ENCODE measurements at places on chromosomes 3 and 15.

- DNase-seq: no peak
Measured at GRCh38 chr3:22351806-22352205, 600.8 kb upstream of the ZNF385D start.

- DNase-seq: no peak
Measured at GRCh38 chr3:31404871-31405270, 127.9 kb upstream of the STT3B start.

- DNase-seq: peak; percentile 42
Measured at GRCh38 chr3:43855674-43856299, 165.0 kb downstream of the ABHD5 start.

DNA sequence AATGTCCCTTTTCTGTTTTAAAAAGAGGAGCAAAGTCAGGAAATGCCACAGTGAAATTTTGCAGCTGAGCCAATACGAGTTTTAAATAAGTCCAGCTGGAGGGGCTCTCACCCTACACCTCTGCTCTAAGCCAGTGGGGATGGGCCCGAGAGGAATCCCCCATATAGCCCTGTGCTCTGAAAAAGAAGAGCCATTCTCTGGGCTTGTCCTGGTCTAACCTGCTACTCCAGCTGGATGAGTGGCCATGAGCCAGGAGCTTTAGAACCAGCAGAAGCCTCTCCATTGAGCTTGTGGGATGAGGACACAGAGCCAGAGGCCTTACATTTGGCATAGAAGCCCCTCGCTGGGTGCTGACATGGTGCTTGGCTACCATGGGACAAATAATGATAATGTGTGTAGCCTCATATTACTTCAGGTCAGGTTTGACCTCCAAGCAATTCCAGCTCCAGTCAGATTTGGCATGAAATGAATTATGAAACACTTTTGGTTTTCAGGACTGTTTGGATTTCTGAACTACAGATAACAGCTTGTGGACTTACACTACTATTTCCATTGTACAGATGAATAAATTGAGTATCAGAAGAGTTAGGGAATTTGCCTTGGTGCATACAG, 172.4 kb downstream of the CHST2 start:
- peak; percentile 22 for DNase-seq

GRCh38 chr15:77525400-77525811, 104.7 kb downstream of the HMG20A start:
- no peak for DNase-seq

DNA sequence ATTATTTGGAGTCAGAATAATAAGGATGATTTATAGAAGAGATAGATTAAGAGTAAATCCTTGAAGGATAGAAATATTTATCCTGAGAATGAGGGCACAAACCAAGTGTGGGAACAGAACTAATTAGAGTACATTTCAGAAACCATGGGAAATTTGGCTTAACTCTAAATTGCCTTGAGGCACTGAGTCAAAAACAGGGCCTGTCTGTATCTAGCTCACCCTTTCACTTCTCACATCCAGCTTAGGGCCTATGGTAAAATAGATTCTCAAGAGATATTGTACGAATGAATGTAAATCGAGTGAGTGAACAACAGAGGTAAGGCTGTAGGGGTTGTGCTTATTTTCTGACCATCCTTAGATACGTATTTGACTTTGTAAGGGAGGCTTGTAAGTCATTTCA, 586.1 kb upstream of the DPPA4 start:
- DNase-seq: no peak

DNA sequence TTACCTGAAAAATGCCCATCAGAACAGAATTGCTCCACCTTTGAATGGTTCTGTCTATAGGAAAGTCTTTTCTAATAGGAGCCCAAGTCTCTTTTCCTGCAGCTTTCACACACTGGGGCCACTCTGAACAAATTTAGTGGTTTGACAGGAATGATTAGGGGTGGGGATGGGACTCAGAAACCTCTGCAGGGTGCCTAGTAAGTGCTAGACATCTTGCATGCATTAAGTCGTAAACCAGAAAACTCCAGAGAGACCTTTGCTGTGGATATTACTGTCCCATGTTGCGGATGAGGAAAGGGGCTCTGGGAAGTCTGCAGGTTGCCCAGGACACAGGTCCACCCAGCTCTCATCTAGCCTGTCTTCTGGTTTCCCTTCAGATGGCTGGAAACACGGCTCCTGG, 189.7 kb downstream of the OPA1 start:
- no peak for DNase-seq

DNA sequence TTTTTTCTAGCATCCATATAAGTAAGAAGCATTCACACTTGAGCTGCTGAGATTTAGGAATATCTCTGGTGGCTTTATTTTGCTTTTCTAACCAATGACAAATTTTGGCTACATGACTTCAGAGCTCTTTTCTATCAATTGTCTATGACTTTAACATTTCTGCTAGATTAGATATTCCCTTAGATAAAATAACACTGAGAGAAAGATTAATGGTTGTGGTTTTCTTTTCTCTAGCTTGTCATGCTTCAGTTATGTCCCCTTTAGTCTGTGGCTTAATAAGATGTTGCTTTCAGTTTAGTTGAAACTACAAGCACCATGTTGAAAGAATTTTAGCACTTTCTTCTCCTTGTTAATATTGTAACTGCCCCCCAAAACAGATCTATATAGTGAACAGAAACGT, 665.6 kb upstream of the CCDC54 start:
- DNase-seq: no peak

DNA sequence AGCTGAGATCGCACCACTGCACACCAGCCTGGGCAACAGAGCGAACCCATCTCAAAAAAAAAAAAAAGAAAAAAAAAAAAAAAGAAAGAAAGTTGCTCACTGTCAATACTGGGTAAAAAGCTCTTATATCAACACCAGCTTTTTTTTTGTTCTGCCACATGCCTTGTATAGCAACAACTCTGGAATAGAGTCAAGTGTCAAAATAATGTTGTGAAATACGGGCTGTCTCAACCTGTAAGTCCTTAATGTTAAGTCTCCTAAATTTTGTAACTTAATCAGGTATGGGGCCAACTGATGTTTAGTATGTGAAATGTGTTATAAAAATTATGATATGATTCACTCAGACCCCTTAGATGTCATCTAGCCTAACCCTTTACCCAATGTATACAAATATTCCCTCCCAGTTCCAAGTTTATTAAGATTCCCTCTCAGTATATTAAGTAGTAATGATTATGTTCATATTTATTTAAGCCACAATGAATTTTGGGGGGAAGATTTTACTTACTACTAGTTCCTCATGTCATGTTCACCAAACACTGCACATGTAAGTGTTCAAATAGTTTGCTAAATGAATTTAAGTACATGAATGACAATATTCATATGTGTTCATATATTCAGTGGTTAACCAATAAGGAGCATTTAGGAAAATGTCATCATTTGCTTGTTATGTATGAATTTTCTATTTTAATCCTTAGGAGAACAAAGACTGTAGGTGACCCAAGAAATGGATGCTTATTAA, 52.2 kb downstream of the GPR160 start:
- DNase-seq: no peak

DNA sequence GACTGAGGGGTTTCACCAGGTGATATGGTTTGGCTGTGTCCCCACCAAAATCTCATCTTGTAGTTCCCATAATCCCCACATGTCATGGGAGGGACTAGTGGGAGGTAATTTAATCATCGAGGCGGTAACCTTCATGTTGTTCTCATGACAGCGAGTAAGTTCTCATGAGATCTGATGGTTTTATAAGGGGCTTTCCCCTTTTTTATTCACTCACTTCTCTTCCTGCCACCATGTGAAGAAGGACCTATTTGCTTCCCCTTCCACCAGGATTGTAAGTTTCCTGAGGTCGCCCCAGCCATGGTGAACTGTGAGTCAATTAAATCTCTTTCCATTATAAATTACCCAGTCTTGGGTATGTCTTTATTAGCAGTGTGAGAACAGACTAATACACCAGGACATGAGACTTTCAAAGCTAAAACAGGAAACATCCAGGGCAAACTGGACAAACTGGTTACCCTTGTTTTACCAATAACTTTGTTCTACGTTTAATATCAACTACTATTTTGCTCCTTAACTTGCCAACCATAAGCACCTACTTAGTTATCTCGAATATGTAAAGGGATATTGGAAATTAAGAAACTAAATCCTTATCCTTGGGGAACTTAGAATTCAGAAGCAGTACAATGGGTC, 98.2 kb downstream of the MYH15 start:
- DNase-seq: peak; percentile 73

- DNase-seq: no peak
Measured at GRCh38 chr15:41487802-41488201, 5.9 kb upstream of the ITPKA start.

DNA sequence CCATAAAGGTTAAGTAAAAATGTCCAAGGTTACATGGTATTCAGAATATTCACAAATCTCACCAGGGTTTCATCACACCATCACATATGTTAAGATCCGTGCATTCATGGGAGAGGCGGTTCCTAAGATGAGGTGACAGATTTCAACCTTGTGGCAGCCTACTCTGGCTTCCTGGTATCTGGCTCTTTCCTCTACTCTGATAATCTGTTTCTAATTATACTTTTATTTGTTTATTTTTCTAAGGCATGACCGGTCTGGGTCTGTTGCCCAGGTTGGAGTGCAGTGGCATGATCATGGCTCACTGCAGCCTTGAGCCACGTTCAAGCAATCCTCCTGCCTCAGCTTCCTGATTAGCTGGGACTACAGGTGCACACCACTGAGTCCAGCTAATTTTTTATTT, 34.4 kb downstream of the RAF1 start:
- peak; percentile 62 for DNase-seq

GRCh38 chr3:142029791-142030190, 119.6 kb downstream of the TFDP2 start:
- DNase-seq: no peak

DNA sequence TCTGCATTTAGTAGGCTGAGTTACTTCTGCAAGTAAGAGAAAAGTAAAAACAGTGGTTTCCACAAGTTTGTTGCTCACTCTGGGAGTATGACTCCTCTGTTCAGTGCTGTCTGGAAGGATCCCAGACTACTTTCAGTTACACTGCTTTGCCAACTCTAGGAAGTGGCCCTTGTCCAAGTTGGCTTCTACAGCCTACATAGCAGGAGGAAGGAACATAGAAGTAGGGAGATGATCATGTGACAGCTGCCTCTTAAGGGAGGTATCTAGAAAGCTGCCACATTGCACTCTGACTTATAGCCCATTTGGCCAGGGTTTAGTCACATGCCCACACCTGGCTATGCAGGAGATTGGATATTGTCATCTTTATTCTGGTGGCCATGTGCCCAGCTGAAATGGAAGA, 298.1 kb downstream of the NSUN3 start:
- peak; percentile 30 for DNase-seq

GRCh38 chr15:66721020-66721419, 19.0 kb downstream of the SMAD6 start:
- DNase-seq: no peak

DNA sequence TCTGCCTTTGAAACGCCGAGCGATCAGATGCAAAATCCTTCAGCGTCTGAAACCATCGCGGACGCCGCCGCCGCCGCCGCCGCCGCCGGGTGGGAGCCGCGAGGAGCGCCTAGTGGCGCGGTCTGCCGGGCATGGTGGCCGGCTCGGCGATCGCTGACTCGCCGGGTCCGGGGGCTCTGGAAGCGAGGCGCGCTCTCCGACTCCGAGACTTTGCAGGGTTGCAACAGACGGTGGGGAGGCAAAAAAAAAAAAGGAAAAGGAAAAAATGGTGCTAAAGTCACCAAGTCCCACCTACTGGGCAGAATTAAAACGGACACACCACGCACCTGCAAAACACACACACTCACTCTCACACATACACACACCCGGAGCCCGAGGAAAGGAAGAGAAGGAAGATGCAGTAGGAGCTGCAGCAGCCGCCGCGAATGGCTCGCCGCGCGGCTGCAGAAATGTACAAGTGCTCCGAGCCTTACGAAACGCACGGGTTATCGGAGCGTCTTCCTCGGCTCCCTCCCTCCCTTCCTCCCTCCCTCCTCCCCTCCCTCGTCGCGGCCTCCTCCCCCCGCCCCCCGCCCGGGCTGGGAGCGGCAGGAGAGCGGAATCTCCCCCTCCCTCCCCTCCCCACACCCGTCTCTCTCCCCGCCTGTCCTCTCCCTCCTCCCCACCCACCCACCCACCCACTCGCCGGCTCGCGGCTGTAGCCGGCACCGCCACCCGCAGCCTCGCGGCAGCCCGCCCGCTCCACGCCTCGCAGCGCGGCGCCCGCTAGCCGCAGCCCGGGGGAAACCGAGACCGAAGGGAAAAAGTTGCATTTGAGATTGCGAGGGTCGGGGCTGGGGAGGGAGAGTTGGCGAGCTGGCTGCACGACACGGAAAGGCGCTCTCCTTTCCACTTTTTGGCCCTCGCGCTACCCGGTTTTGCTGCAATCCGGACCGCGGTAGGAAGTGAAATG, at the start of gene NTRK3:
Gene NTRK3, minus strand, starts transcription at position 461 of the 952 bp plus-strand sequence. CDS start 586 bp downstream, outside the sequence.
- no peak for DNase-seq

DNA sequence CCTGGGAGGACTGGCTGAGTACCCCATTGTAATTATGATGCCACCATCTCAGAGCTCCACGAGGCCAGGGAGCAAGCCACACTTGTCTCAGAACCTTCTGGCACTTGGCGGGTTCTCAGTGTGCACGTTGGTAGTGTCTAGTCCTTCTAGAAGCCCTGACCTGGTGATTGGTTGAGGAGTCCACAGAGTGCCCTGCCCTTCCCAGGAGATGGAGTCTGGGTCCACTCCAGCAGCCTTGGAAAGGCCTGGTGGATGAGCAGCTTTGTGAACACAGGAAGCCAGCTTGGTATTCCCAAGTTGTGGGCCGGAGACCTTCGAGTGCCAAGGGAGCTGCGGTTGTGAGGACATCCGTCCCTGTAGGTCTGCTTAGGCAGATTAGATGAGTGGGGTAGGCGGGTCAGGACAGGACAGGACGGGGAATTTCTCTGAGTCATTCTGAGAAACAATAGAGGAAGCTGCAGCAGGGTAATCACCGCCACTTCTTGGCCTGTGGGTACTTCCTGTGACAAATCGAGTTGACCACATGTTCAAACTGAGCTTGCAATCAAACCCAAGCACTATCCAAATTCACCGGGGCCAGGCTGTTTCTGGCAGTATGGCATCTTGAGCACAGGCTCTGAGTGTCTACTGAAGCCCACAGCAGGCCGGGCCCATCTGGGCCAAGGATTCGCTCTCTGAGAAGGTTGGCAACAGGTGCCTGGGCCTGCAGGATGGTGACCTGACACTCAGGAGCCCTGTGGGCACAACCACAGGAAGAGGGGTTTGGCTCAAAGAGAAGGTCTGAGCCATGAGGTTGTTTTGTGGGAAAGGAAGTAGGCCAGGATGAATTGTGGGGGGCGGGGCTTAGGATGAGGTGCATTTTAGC, 71.5 kb upstream of the PLXNA1 start:
- DNase-seq: peak; percentile 64

Measured in prostate gland (tissue), 2 donors.